ENCODE measurements at places on chromosomes 1 and 21. TPM values are rescaled to one million over a fixed set of nuclear protein-coding genes. Genes with fewer than 3 reads are reported as not detected.

The SH3GLB1 gene
- total RNA-seq = 35.0 TPM

The HCRTR1 gene
- total RNA-seq = 0.65 TPM

The GPR3 gene
- total RNA-seq = 0.19 TPM

The AADACL4 gene
- total RNA-seq = not detected

The LMOD1 gene
- under 0.01 TPM for total RNA-seq

The CACHD1 gene
- total RNA-seq = 4.5 TPM

The NPR1 gene
- 30.6 TPM for total RNA-seq

The TNN gene
- not detected for total RNA-seq

The TMPRSS15 gene
- not detected for total RNA-seq

The WNT9A gene
- 1.7 TPM for total RNA-seq

The PI4KB gene
- 54.2 TPM for total RNA-seq

The OLFM3 gene
- total RNA-seq = not detected

The SLC45A1 gene
- 1.8 TPM for total RNA-seq

The PLPPR4 gene
- 0.25 TPM for total RNA-seq

The GFI1 gene
- not detected for total RNA-seq

The KCNK1 gene
- not detected for total RNA-seq

The TRPM2 gene
- total RNA-seq = 0.76 TPM

The LIPI gene
- not detected for total RNA-seq

The CD53 gene
- total RNA-seq = not detected

The SPRR2A gene
- total RNA-seq = not detected

The KRTAP21-2 gene
- not detected for total RNA-seq

The LCE3D gene
- total RNA-seq = not detected

Measured in bladder microvascular endothelial cell (primary cell).